Right renal cortex interstitium (tissue), 3 donors: ENCODE measurements at places on chromosomes 12 and 14. TPM values are rescaled to one million over a fixed set of nuclear protein-coding genes. Genes with fewer than 3 reads are reported as not detected.

DNA sequence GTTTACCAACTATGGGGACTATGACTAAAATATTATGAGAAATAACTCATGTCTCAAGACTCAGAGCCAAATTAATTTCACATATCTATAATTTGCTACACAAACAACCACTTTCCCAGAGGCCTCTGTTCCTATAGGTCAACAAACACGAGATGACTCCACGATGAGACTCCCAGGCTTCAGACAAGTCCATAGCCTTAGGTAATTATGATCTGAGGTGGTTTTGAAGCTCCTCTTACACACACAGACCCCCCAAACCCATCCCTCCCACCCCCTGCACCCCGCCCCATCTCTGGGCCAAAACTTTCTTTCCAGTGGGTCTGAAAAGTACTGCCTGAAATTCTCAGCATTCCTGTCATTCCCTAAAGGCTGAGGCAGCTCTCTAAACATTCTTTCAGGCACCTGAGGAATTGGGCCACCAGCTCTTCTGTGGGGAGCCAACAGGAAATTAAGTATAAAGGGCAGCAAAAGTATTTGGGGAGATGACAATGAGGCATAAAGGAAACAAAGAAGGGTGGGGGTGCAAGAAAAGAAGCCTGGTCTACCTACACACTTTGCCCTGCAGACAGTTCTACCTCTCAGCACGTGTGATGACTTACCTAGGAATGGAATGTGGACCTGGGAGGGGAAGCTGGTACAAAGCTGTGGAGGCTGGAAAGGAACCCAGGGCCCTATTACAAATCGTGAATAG lies 143.6 kb downstream of the PAWR start:
- DNase-seq, result no peak

DNA sequence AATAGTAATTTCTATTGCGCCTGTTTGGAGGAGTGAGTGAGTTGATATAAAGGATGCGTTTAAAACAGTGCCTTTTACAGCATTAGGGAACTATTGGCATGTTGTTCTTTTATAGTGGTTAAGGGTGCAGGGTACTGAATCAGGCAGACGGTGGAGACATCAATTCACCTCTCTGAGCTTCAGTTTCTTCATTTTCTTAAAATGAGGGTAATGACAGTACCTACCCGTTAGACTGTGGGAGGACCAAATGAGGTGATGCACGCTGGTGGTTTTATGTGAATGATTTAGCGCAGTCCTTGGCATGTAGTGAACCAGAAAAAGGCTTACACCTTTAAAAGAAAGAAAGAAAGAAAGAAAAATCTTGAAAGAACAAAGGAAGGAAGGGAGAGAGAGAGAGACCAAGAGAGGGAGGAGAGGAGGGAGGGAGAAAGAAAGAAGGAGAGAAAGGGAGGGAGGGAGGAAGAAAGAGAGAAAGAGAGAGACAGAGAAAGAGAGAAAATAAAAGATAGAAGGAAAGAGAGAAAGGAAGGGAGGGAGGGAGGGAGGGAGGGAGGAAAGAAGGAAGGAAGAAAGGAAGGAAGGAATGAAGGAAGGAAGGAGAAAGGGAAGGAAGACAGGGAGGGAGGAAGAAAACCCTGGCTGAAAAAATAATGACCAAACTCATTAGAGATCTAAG lies 22.2 kb upstream of the CCND2 start:
- no peak for DNase-seq

GRCh38 chr14:104353221-104353920 lies 215.0 kb downstream of the KIF26A start:
- no peak for DNase-seq

The FAIM2 gene
- polyA plus RNA-seq, result 5.9 TPM

The FOXN4 gene
- 1.1 TPM for polyA plus RNA-seq

The GNS gene
- polyA plus RNA-seq, result 180 TPM
